Large intestine (tissue), 12 donors: ENCODE measurements at places on chromosomes 7 and 10. TPM values are rescaled to one million over a fixed set of nuclear protein-coding genes. Genes with fewer than 3 reads are reported as not detected.
A peak's percentile ranks its signal among the peaks of the same experiment; 100 is the strongest.

Gene CDH23
- 1.7 TPM for polyA plus RNA-seq

Gene IGF2BP3
- 61.6 TPM for polyA plus RNA-seq

Gene PIK3CG
- polyA plus RNA-seq, result 2.7 TPM

Gene MGAM2
- 53.8 TPM for polyA plus RNA-seq

Gene SERPINE1
- polyA plus RNA-seq, result 1.7 TPM

DNA sequence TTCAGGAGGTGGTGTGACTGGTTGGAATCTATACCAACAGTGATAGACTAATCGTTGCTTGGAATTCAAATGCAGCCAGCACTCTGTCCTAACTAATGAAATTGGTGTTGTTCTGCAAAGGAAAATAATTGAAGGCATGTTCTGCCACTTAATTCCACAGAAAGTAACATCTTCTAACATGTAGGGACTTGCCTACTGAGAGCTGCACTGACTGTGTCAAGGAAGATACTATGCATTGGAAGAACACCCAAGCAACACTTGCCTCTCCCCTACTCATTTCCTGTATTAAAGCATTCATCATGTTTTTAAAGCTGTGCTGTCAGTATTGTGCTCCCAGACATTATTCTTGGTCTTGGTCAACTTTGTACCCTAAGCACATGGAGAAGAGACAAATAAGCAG lies 2.7 kb upstream of the CYP3A7 start:
- no peak for DNase-seq

GRCh38 chr7:80932536-80932935 lies 13.7 kb upstream of the SEMA3C start:
- no peak for DNase-seq

- DNase-seq, result peak; percentile 60
These were observed 320.2 kb downstream of the AHR start for GRCh38 chr7:17618652-17618974.

DNA sequence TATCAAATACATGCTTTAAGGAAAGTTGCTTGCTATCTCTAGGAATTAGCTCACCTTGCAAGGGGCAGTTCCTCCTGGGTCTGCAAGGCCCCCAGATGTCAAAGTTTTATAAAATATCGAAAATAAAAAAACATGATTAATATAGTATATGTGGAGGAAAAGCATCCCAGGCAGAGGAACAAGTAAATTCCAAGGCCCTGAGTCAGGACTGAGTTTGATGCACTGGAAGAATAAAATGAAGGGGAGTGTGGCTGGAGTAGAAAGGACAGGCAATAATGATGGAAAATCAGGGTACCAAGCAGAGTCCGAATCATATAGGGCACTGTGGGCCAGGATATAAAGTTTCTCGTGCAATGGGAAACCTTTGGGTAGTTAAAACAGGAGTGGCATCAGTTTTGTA lies 112.4 kb upstream of the EEPD1 start:
- DNase-seq, result no peak

DNA sequence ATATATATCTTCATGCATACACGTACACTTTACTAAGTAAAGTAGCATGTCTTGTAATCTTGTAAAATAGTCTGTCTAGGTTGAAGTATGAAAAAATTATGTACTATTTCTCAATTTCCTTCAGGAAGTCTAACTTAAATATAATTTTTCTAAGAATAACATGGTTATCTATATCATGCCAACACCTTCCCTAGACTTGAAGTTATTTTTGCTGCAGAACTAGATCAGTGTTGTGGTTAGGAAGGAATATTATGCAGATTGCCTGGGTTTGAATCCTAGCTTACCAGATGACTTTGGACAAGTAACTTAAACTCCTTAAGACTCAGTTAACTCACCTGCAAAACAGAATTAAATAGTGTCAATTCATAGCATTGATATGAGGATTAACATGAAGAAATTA lies 142.2 kb upstream of the SEMA3A start:
- DNase-seq, result no peak

DNA sequence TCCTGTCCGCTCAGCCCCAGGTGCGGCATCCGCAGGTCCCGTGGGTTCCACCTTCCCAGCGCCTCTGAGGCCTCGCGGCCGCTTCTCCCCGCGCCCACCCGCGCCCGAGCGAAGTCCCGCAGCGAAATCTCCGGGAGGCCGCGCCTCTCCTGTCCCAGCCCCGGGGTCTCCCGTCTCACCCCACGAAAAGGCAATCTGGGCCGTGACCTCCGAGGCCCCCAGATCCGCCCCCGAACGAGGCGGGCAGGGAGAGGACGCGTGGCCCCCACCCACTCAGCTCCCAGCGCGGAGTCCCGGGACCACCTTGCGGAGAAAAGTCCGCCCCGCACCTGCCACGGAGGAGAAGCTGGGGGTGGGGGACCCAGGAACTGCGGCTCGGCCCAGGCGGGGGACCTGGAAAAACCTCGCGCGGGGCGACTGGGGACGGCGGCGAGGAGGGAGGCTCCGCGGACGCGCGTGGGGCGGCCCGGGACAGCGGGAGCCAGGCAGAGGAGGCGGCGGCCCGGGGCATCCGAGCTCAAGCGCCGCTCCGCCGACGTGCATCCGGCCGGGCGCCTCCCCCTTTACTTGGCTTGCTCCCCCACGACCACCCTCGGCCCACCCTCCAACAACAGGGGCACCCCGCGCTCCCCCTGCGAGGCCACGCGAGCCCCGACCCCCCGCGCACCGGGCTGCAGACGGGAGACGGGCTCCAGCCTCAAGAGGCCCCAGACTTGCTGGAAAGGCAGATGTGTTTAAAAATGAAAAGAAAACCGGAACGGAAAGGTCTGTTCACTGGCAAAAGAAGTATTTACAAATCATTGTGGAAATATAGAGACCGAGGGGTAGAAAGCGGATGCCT lies 33.0 kb upstream of the RNF32 start:
- DNase-seq, result peak; percentile 24

DNA sequence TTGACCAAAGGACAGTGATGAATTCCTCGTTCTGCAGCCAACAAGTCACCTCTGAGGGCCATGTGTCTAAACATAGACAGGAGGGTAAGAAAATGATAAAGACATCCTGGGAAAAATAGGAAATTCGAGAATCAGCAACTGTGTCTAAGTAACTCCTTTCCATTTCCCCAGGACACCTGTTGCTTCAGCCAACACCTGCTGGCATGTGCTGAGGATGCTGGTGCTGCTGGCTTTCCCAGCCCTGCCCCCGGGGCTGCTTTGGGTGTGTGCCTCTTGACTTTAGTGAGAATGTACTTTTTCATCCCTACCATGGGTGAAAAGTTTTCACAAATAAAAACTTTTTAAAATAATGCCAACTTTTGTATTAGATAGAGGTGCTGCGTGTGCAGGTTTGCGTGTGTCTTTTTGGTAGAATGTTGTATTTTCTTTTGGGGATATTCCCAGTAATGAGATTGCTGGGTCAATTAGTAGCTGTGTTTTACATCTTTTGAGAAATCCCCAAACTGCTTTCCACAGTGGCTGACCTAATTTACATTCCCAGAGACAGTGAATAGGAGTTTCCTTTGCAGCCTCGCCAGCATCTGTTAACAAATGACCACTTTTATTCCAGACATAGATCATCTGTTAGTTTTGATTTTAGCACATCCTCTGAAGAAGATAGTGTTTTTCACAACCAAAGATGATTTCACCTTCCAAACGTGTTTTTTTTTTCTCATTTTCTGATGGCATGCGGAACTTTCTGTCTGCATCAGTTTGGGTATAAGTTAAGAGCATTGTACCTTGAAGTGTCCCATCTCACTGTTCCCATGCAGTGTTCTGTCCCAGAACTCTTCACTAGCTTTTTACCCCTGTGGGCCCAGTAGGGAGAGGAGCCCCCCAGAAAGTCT lies 104.2 kb upstream of the ACBD5 start:
- DNase-seq, result no peak

GRCh38 chr10:77591238-77591880 lies 46.2 kb downstream of the KCNMA1 start:
- no peak for DNase-seq

DNA sequence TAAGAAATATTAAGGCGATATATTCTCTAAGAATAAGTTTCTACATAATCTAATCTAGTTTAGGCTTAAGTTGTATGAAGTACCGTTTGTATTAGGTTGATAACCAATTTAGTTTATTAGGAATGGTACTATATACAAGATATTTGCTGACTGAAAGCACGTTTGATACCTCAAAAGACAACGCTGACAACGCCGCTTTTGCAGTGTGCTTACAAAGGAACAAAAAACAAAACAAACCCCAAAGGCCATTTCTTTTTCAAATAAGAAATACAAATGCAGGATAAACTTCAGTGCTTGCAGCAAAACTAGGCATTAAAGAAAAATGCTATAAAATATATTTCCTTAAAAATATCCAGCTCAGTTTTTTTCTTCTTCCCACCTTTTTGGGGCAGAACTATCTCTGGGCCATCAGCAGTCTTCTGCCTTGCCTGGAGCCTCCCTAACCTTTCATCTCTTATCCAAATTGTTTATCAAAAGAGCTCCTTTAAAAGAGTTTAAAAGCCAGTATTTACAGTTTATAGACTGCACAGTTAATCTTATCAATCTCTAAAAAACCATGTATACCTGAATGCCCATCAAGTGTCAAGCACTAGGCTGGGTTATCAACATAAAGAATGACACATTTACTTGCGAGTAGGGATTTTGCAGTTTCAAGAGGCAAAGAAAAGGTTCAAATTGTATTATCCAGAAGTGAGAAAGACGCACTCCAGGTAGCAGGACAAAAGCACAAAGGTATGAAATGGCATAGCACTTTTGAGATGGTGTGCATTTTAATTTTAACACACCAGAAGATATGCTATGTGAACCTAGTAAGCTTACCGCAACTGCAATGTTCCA lies 4.1 kb upstream of the KMT2E start:
- DNase-seq, result no peak

DNA sequence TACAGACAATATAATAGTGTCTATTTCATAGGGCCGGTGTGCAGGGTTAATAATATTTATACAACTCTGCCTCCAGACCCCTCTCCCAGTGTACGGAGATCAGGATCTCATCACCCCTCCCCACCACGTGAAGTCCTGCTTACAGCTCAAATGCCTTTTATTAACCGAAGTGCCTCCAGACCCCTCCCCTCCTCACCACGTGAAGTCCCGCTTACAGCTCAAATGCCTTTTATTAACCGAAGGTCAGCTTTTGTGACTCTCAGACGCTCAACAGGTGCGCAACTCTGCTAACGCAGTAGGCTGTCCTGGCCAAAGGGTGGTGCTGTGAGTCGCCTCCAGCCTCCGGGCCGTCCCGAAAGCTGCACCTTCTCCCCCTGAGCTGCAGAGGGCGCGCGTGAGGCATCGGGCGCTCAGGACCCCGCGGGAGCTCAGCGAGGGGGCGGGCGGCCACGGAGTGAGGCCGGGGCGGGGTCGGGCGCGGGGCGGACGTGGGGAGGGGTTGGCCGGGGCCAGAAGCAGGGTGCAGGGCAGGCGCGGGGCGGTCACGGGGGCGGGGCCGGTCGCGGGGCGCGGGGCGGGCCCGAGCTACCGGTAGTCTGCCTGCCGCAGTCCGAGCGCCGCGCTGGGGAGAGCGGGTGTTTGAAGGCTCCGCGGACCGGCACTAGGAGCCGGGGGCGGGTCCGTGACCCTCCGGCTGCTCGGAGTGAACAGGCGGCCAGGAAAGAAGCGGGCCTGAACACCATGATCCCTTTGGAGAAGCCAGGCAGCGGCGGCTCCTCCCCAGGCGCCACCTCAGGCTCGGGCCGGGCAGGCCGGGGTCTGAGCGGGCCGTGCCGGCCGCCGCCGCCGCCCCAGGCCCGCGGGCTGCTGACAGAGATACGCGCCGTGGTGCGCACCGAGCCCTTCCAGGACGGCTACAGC lies at the start of gene STK17A:
STK17A (plus strand) TSS at position 606 of the 921 bp plus-strand sequence; CDS start at position 742, 136 bp downstream.
- DNase-seq, result peak; percentile 93

- no peak for DNase-seq
These were observed 405.1 kb downstream of the CALN1 start for GRCh38 chr7:72007018-72007417.
